CD4-positive, alpha-beta memory T cell (primary cell): ENCODE measurements at places on chromosomes 6 and 20. TPM values are rescaled to one million over a fixed set of nuclear protein-coding genes. Genes with fewer than 3 reads are reported as not detected.

DNA sequence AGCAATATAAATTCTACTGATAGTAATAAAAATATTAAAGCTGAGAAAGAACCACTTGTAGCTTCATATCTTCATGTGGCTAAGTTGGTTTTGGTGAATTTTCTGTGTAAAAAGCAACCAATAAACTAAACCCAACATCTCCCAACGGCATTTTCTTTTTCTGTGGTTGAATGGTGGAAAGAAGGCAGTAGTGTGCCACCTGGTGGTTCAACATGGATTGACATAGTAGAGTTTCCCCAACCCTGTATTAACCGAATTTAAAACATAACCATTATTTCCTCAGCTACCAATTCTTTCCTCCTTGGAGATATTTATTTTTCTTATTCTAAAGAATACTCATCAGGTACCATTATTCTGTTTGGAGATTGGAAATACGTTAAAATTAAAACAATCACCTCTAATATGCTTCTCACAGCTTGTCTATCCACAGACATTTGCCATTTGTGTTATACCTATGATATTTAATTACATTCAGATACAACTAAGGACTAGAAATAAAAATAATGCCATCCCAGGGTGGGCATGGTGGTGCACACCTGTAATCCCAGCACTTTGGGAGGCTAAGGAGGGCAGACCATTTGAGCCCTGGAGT is 117.1 kb upstream of the EEF1E1 start:
- no peaks in the 10 kb centered on the region for H3K27me3 ChIP-seq
- H3K36me3 ChIP-seq: no peaks in the 10 kb centered on the region
- H3K27ac ChIP-seq: no peak overlapping the region
- DNase-seq: no peak

DNA sequence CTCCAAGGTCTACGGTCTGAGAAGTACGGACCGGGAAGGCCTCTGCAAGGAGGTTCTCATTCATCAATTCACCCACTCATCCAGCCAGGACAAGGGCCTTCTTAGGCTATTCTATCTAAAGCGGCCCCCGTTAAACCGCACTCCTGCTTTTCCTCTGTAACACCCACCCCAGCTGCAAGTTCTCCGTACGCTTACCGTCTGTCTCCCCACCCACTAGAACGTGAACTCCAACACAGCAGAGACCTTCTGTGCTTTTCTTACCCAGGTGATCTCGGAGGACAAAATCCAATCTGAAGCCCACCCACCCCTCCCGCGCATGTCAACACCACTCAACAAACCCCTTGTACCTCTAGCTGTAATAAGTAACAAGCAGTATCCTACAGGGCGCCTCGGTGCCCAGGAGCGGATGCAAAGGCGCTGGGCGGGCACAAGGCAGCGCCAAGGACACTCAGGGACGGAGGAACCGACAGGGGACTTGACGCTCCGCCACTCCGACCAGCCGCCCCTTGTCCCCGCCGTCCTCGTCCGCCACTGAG is 351 bp downstream of the AURKA start:
- peaks cover 34% of the 10 kb centered on the region for H3K4me1 ChIP-seq
- no peak for DNase-seq
- H3K4me3 ChIP-seq: peak overlapping the region; percentile 100
- no peaks in the 10 kb centered on the region for H3K27me3 ChIP-seq

- no peak for DNase-seq
- no peaks in the 10 kb centered on the region for H3K36me3 ChIP-seq
- no peak overlapping the region for H3K27ac ChIP-seq
- no peak overlapping the region for H3K4me3 ChIP-seq
Observed at GRCh38 chr20:20223981-20224380, 143.9 kb upstream of the INSM1 start.

GRCh38 chr6:151914484-151914883 is 107.0 kb downstream of the ESR1 start:
- no peak for DNase-seq
- no peaks in the 10 kb centered on the region for H3K27me3 ChIP-seq
- H3K36me3 ChIP-seq: no peaks in the 10 kb centered on the region
- H3K27ac ChIP-seq: no peak overlapping the region
- H3K4me1 ChIP-seq: no peaks in the 10 kb centered on the region

DNA sequence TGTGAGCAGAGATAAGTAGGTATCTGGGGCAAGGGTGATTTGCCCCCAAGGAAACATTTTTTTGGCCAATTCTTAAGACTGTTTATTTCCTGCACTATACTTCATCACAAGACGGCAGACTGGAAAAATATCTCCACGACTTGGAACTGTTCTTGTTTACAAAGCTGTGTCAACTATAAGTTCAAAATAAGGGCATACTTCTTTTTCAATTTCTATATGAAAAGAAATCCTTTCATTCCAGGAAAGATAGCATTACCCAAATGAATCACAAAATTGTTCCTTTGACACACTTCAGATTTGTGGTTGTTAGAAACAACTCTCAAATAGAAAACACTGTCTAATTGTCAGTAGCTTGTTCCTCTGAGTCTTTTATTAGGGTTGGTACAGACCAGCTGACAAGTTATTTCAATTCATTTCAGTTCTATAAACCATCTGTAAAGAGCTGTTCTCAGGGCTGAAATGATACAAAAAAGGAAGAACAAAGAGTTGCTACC is 212.9 kb upstream of the PRDM1 start:
- DNase-seq: no peak
- no peaks in the 10 kb centered on the region for H3K27me3 ChIP-seq
- no peaks in the 10 kb centered on the region for H3K4me1 ChIP-seq
- no peak overlapping the region for H3K27ac ChIP-seq
- no peaks in the 10 kb centered on the region for H3K36me3 ChIP-seq

GRCh38 chr6:137409266-137409777 is 84.9 kb downstream of the OLIG3 start:
- DNase-seq: no peak
- H3K4me1 ChIP-seq: peaks cover 1% of the 10 kb centered on the region
- no peak overlapping the region for H3K27ac ChIP-seq
- H3K36me3 ChIP-seq: no peaks in the 10 kb centered on the region
- H3K4me3 ChIP-seq: no peak overlapping the region
- no peaks in the 10 kb centered on the region for H3K27me3 ChIP-seq

DNA sequence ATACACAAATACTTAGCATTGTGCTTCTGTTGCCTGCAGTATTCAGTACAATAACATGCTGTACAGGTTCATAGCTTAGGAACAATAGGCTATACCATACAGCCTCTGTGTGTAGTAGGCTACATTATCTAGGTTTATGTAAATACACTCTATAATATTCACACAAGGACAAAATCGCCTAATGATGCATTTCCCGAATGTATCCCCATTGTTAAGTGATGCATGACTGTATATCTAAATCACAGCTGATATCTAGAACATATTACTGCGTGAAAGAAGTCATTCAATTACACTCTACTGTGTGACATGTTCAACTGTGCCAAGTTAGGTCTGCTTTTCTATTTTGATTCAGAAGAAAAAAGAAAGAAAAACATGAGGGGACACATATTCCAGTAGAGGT is 633.5 kb downstream of the RFPL4B start:
- H3K27me3 ChIP-seq: no peaks in the 10 kb centered on the region
- no peak overlapping the region for H3K4me3 ChIP-seq
- H3K4me1 ChIP-seq: no peaks in the 10 kb centered on the region
- H3K27ac ChIP-seq: no peak overlapping the region
- H3K36me3 ChIP-seq: no peaks in the 10 kb centered on the region
- DNase-seq: no peak

GRCh38 chr20:44040202-44040915 is 125.7 kb downstream of the TOX2 start:
- no peak overlapping the region for H3K27ac ChIP-seq
- DNase-seq: no peak
- no peak overlapping the region for H3K4me3 ChIP-seq
- H3K36me3 ChIP-seq: no peaks in the 10 kb centered on the region
- H3K4me1 ChIP-seq: no peaks in the 10 kb centered on the region

GRCh38 chr6:71706523-71706922 is 179.8 kb upstream of the RIMS1 start:
- H3K27me3 ChIP-seq: no peaks in the 10 kb centered on the region
- DNase-seq: no peak
- no peak overlapping the region for H3K27ac ChIP-seq
- H3K36me3 ChIP-seq: no peaks in the 10 kb centered on the region
- H3K4me1 ChIP-seq: no peaks in the 10 kb centered on the region
- H3K4me3 ChIP-seq: no peak overlapping the region

DNA sequence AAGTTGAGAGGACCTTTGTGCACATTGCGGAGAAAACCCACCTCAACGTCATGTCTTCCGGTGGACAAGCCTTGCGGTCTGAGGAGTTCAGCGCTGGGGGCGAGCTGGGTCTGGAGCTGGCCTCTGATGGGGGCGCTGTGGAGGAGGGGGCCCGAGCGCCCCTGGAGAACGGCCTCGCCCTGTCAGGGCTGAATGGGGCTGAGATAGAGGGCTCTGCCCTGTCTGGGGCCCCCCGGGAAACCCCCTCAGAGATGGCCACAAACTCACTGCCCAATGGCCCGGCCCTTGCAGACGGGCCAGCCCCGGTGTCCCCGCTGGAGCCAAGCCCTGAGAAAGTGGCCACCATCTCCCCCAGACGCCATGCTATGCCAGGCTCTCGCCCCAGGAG is 14.6 kb upstream of the SLC22A7 start:
- no peak overlapping the region for H3K27ac ChIP-seq
- H3K4me1 ChIP-seq: no peaks in the 10 kb centered on the region
- no peaks in the 10 kb centered on the region for H3K27me3 ChIP-seq

PDCD2 gene
- total RNA-seq: 78.2 TPM

COL21A1 gene
- not detected for total RNA-seq

SLC22A1 gene
- 0.93 TPM for total RNA-seq

WFDC12 gene
- total RNA-seq: not detected

SIRPB2 gene
- total RNA-seq: not detected
